Activated naive CD8-positive, alpha-beta T cell treated with anti-CD3 and anti-CD28 coated beads for 36 hours (primary cell): ENCODE measurements at places on chromosomes 16 and 17. TPM values are rescaled to one million over a fixed set of nuclear protein-coding genes. Genes with fewer than 3 reads are reported as not detected.

DNA sequence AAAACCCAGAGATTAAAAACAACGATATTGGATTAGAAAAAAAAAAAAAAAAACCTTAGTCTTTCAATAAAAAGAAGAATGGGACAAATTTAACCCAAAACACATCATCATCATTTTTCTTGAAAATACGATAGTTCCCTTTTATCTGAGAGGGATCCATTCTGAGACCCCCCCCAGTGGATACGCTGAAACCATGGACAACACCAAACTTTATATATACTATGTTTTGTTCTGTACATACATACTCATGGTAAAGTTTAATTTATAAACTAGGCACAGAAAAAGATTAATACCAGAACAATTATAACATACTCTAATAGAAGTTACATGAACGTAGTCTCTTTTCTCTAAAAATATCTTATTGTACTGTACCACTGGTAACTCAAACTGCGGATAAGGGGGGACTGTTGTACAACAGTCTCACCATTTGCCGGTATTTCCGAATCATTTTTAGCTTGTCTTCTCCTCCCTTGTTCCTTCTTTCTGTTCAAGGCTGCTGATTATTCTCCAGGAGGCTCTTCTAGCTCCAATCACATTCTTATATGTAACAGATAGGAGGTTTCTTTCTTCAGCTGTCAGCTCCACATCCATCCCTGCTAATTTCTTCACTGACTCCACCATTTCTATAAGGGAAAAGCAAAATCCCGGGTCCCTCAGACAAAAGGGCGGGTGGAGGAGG, 37.0 kb downstream of the RNF135 start:
- no peak for DNase-seq

- DNase-seq, result no peak
Observed at GRCh38 chr16:30566531-30566930, 5.0 kb downstream of the ZNF688 start.

DNA sequence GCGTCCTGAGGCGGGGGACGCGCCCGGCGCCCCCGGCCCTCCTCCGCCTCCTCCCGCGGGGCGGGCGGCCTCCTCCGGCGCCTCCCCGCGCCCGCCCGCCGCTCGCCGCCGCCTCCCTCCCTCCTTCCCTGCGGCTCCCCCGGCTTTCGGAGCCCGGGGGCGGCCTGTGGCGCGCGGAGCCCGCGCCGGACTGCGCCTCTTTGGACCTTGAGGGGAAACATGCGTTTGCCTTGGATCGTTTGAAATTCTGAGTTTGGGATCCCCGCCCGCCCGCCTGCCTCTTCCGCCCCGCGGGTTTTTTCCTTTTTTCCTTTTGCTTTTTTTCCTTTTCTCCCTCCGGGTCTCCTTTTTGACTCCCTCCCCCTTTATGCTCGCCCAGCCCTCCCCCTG, 390 bp downstream of the ZNRF1 start:
- DNase-seq, result no peak

- DNase-seq, result no peak
Observed at GRCh38 chr16:50386139-50386538, 17.4 kb upstream of the BRD7 start.

DNA sequence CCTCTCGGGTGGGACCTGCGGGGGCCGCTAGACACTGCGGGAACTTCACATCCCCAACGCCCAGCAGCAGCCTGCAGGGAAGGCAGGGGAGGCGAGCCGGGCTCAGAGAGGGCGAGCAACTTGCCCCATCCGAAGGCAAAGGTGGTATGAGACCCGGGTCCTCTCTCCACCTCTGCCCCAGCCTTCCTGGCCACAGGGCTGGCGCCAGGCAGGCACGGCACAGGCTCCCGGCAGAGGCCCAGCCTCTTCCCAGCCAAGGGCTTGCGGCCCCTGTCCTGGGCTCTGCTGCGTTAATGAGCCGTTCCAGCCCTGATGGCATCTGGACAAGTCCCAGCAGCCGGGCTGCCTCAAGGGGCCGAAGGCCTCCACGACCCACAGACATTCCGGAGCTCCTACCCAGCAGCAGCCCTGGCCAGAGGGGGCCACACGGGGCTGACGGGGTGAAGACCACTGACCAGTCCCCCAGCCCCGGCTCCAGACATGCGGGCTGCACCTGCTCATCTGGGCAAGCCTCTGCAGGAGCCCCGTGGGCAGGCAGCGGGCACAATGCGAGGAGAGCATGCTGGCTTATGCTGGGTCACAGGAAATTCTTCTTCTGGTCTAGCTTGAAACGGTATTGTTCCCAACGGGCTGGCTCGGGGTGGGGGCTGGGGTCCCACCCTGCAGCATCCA, 1.2 kb upstream of the HS3ST6 start:
- DNase-seq, result no peak

DNA sequence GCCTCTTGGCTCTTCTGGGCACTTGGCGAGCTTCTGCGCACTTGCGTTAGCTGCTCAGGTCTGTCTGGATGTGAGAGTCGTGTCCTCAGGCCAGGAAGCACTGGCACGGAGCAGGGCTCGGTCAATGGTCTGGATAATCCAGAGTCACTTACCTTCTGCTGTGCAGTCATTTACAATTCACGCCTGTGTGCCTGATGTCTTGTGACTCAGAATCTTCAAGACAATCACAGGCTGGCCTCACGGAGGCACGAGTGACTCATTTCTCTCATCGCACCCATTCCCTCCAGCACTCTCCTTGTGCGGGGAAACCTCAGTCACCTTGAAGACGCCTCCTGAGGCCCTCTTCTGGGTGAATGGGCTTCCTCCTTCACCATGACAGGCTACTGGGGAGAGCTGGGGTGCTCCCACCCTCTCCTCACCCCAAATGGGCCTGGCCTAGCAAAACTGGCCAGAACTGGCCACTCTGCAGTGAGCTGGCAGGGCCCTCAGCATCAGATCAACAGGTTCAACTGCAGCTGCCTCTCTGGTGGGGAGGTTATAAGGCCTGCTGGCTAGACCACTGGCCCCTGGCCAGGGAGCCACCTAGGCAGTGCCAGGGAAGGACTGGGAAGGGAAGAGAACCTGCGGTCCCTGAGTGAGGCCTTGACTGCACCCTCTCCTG, 1.9 kb upstream of the CAPN15 start:
- peak; percentile 85 for DNase-seq

The NAGS gene
- total RNA-seq, result 1.1 TPM

The GDPD3 gene
- total RNA-seq, result 1.7 TPM
